ENCODE measurements at places on chromosomes 16 and 17. TPM values are rescaled to one million over a fixed set of nuclear protein-coding genes. Genes with fewer than 3 reads are reported as not detected.
A peak's percentile ranks its signal among the peaks of the same experiment; 100 is the strongest.

Gene HBQ1
- 1.1 TPM for total RNA-seq

Gene NSRP1
- total RNA-seq: 29.9 TPM

Gene MAP2K3
- total RNA-seq: 122 TPM

Gene KRT14
- not detected for total RNA-seq

Gene ZNF750
- not detected for total RNA-seq

GRCh38 chr16:86584726-86585721, 6.7 kb downstream of the FOXL1 start:
- H3K36me3 ChIP-seq: no peaks in the 10 kb centered on the region
- no peak overlapping the region for H3K27ac ChIP-seq
- H3K4me3 ChIP-seq: no peak overlapping the region
- H3K4me1 ChIP-seq: no peaks in the 10 kb centered on the region
- peaks cover 26% of the 10 kb centered on the region for H3K27me3 ChIP-seq

DNA sequence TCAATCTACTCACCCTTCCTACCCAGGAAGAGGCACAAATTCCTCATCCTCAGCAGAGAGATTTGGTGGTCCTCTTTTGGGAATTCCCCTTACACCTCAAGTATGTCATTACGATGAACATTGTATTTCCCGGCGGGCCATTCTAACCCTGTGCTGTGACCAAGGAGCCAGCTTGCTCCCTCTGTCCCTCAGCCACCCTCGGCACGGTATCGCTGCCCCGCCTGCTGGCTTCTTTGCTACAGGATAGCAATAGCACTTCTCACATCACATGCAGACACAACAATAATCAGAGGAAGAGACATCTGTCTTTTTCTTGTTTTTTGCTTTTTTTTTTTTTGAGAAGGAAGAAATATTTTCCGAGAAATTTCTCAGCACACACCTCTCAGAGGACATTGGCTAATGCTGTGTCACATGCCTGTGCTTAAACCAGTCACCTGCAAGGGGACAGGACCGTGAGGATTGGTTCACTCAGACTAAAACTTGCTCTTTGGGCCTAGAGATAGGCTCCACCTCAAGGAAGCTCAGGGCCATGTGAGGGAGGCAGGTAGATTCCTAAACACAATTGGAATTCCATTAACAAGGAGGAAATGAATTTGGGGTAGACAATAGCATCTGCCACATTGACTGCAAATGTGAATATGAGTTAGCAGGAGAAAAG, 41.2 kb downstream of the TMC5 start:
- DNase-seq: no peak
- no peaks in the 10 kb centered on the region for H3K36me3 ChIP-seq
- H3K4me1 ChIP-seq: no peaks in the 10 kb centered on the region
- no peak overlapping the region for H3K4me3 ChIP-seq
- H3K27ac ChIP-seq: no peak overlapping the region

DNA sequence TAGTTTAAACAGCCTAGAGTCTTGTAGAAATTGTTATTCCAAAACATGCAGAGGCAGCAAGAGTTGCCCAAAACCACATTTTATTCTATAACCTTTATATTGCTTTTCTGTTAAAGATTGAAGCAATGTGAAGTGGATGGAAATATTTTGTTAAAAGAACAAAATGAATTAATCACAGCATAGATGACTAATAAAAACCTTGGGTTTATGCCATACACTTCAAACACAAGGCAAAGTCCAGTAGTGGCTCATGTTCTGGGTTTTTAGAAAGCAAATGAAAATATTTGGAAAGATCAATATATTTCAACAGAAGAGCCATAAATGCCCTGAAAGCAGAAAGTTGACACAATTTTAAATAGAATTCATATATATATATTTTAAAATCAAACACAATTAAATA, 36.7 kb upstream of the ULK2 start:
- H3K4me3 ChIP-seq: no peak overlapping the region
- no peak overlapping the region for H3K27ac ChIP-seq
- no peak for DNase-seq
- no peaks in the 10 kb centered on the region for H3K4me1 ChIP-seq
- peaks cover 61% of the 10 kb centered on the region for H3K36me3 ChIP-seq

DNA sequence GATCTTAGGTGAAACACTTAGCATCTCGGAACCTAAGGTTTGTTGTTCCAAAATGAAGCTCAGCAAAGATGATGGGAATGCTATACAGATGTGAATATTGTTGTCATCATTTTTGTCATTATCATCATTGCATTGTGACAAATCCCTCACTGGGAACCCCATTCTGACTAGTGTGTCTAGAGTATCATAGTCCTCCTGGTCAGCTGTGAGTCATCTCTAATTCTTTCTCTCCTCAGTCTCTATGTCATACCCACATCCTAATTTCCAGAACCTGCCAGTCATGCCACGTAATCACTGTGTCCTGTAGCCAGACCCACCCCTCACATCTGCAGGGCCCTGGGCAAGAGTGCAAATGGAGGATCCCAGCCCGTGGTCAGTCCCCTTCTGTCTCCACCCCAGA, 60.5 kb upstream of the CLEC3A start:
- DNase-seq: no peak
- no peaks in the 10 kb centered on the region for H3K4me1 ChIP-seq
- no peak overlapping the region for H3K4me3 ChIP-seq
- H3K27me3 ChIP-seq: peaks cover 20% of the 10 kb centered on the region

DNA sequence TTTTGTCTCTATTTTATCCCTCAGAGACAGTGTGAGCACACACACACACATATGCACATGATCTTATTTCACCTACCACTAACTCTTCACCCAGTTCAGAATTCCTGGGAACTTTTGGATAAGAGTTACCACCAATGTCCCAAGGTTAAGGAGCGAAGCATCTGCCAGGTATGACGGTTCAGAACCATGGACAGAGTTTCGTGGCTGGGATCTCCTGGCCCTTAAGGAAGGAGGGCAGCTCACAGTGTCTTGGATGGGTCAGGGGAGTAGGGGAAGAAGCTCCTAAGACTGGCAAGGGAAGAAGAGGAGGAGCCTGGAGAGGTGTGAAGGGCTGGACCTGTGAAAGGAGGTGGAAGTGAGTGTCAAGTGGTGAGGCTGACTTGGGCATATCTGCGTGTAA, 23.0 kb upstream of the TMEM132E start:
- H3K27ac ChIP-seq: no peak overlapping the region
- no peak overlapping the region for H3K4me3 ChIP-seq
- no peaks in the 10 kb centered on the region for H3K36me3 ChIP-seq
- H3K27me3 ChIP-seq: peaks cover 17% of the 10 kb centered on the region
- no peaks in the 10 kb centered on the region for H3K4me1 ChIP-seq

DNA sequence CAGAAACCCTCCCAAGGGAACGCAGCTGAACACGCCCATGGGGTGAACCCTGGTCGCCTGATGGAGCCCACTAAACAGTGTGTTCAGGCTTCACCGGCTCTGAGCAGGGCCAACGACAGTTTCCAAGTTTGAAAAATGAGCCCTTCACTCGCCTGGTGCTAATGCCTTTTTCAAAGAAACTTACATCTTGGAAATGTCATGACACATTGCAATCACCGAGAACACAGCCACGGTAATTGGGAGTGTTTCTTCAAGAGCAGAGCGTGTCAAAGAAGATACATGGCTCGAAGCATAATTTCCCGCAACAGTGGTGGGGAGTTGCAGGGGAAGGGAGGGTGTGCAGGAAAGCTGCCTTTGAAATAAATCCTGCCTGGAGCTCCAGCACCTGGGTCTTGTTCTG, 463.2 kb downstream of the TMEM114 start:
- H3K36me3 ChIP-seq: no peaks in the 10 kb centered on the region
- no peaks in the 10 kb centered on the region for H3K27me3 ChIP-seq
- no peaks in the 10 kb centered on the region for H3K4me1 ChIP-seq

GRCh38 chr17:48647103-48647962, 21.2 kb upstream of the HOXB9 start:
- H3K36me3 ChIP-seq: no peaks in the 10 kb centered on the region
- H3K4me1 ChIP-seq: peaks cover 14% of the 10 kb centered on the region
- no peak for DNase-seq
- peak overlapping the region; percentile 67 for H3K4me3 ChIP-seq

- peaks cover 4% of the 10 kb centered on the region for H3K36me3 ChIP-seq
- no peak overlapping the region for H3K4me3 ChIP-seq
- H3K4me1 ChIP-seq: peaks cover 53% of the 10 kb centered on the region
- H3K27ac ChIP-seq: no peak overlapping the region
- DNase-seq: no peak
- H3K27me3 ChIP-seq: peaks cover 4% of the 10 kb centered on the region
Observed at GRCh38 chr17:43365356-43365755, 33.4 kb upstream of the ARL4D start.

GRCh38 chr16:85010446-85010930, 847 bp downstream of the ZDHHC7 start:
- DNase-seq: no peak
- H3K27me3 ChIP-seq: no peaks in the 10 kb centered on the region
- peaks cover 35% of the 10 kb centered on the region for H3K4me1 ChIP-seq
- H3K4me3 ChIP-seq: peak overlapping the region; percentile 89
- peaks cover 6% of the 10 kb centered on the region for H3K36me3 ChIP-seq

DNA sequence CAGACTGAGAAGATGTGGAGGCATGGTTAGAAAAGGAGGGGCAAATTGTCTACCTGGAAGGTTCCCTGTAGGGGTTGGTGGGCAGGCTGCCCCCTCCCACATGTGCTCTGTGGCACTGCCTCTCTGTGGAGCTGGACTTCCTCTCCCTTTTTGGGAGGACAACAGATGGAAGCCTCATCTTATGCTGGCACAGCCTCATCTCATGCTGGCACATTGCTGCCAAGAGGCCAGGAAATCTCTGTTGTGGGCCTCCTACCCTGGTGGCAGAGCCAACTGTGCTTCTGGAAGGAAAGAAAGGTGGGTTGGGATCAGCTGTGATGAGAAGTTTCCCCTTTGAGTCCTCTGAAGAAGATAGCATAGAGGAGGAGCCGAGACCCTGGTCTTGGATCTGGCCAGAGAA, 19.7 kb upstream of the BRD7 start:
- peaks cover 3% of the 10 kb centered on the region for H3K27me3 ChIP-seq
- no peaks in the 10 kb centered on the region for H3K36me3 ChIP-seq
- no peak overlapping the region for H3K27ac ChIP-seq
- DNase-seq: no peak

DNA sequence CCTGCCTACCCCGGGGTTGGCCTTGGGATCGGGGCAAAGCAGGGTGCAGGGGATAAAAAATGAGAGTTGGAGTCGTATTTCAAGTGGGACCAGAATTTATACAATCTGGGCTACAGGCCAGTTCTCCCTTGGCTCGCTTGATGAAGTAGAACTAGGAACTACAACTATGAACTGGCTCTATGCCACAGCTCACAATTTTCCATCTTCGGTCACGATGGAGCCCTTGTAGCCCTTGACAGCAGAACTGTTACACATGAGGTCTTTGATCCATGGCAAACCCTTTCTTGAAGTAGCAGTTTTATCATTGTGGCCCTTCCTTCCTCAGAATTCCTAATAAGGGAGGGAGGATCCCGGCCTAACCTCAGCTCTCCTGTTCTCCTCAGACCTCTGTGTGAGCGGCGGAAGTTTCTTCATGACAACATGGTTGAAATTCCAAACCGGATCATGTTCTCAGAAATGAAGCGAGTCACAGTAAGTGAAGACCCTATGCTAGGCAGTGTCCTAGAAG, 17.1 kb downstream of the LIG3 start:
- H3K4me3 ChIP-seq: no peak overlapping the region
- H3K27me3 ChIP-seq: no peaks in the 10 kb centered on the region
- peaks cover 6% of the 10 kb centered on the region for H3K4me1 ChIP-seq
- no peak overlapping the region for H3K27ac ChIP-seq
- no peak for DNase-seq

- peaks cover 2% of the 10 kb centered on the region for H3K27me3 ChIP-seq
- no peak overlapping the region for H3K4me3 ChIP-seq
- no peak overlapping the region for H3K27ac ChIP-seq
- DNase-seq: no peak
Observed at GRCh38 chr16:88343271-88343791, 39.4 kb upstream of the ZNF469 start.

GRCh38 chr16:66224186-66224585, 142.3 kb upstream of the CDH5 start:
- H3K4me1 ChIP-seq: no peaks in the 10 kb centered on the region
- H3K27ac ChIP-seq: no peak overlapping the region
- no peak overlapping the region for H3K4me3 ChIP-seq
- H3K27me3 ChIP-seq: peaks cover 3% of the 10 kb centered on the region
- no peaks in the 10 kb centered on the region for H3K36me3 ChIP-seq

DNA sequence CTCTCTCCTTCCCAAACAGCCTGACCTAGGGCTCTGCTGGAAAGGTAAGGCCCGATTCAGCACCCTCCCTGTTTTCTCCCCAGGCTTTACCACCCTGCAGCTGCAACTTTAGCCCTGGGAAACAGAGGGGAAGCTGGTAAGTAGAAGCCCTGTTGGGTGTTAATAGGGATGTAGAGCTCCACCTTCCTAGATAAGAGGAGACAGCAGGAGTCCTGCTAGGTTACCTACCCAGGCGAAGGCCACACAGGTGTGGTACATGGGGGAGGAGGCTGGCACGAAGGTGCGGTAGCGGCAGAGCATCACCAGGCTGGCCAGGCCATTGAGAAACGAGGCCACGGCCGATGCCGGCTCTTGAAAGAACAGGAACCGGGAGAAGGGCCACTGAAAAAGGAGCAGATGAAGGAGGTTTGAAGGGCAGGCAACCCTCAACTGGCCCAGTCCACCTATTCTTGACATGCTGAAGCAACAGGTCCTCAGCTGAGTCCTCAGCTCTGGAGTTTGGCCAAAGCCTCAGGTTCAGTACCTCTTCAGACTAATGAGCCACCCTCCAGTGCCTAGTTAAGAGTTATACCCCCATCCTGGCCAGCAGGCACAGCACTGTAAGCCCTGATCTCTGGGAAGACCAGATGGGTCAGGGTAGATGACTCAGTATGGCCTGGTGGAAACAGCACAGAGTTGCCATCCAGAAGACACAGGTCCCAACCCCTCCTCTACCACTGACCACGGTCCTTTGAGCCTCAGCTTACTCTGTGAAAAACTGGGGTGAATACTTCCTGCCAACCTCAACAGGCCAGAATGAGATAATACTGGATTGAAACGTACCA, 3.3 kb downstream of the PGAP3 start:
- H3K27ac ChIP-seq: no peak overlapping the region
- H3K27me3 ChIP-seq: no peaks in the 10 kb centered on the region
- DNase-seq: no peak
- no peak overlapping the region for H3K4me3 ChIP-seq
- peaks cover 34% of the 10 kb centered on the region for H3K4me1 ChIP-seq

- peaks cover 28% of the 10 kb centered on the region for H3K4me1 ChIP-seq
- H3K36me3 ChIP-seq: peaks cover 4% of the 10 kb centered on the region
- H3K27ac ChIP-seq: no peak overlapping the region
Observed at GRCh38 chr17:4340914-4341615, 25.4 kb downstream of the UBE2G1 start.
